Dorsolateral prefrontal cortex (tissue), 122 donors: ENCODE measurements at places on chromosomes 3 and 15. TPM values are rescaled to one million over a fixed set of nuclear protein-coding genes. Genes with fewer than 3 reads are reported as not detected.

DNA sequence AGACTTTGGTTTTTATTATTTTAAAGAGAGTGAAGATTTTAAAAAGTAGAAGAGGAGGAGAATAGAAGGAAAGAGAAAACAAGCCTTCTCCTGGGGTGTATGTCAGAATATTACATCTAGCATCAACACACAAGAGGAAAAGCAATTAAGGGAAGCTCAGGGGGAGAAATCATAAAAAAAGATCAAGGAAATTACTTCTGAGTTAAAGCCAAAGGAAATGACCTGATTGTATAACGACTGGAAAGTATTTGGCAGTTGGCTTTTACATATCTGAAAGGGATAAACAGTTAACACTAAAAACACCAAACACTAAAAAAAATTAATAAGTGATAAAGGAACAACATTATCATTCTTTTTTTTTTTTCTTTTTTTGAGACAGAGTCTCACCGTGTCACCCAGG, 58.4 kb downstream of the CPNE4 start:
- DNase-seq = no peak

DNA sequence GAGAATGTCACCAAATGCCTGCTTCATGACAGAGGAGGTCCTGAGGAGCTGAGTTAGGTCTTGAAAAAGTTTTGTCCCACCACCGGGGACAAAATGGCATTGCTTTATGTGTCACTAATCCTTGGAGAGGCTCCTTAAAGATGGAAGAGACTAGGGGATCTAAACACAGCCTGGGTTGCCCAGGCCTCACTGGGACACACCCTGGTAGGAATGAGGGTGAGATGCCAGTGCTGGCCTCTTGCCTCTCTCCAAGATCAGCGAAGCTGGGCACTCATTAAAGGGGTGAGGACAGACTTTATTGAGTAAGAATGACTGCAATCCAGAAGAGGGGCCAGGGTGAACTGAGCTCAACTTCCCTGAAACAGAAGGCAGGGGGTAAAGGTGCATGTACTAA, 58.5 kb upstream of the KLF13 start:
- DNase-seq = no peak

DNA sequence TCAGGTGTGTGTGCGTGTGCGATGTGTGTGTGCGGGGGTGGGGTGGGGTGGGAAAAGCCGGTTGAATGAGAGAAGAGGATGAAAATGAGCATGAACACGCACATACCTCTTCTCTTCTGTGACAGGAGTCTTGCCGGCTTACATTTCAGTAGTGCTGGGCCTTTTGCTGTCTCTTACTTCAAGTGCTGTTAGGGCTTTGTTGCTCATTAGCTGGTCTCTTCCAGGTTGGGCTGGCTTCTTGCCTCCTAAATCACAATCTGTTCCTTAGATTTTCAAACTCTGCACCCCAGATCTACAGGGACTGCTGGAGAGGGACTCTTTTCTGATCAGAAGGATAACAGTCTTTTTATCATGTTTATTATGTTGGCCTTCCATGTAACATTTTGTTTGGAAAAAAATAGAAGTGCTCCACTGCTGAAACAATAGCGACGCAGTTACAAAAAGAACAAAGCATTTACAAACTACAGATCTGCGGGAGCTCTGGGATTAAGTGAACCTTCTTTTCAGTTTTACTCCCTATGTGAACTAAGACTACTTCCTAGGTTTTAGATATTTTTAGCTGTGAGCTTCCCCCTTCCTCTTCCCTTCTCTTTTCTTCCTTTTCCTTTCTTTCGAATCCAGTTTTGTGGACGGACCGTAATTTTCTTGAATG, 48.5 kb downstream of the USP13 start:
- no peak for DNase-seq

GRCh38 chr3:102006812-102007485, 157.6 kb downstream of the NFKBIZ start:
- no peak for DNase-seq

- DNase-seq = peak; percentile 23
These were observed 121.3 kb upstream of the ZNF717 start for GRCh38 chr3:75906555-75907112.

GRCh38 chr3:194537732-194538247, 51.0 kb upstream of the ATP13A3 start:
- no peak for DNase-seq

- DNase-seq = no peak
These were observed 16.3 kb upstream of the SMCO1 start for GRCh38 chr3:196531418-196531817.

- DNase-seq = no peak
These were observed 62.0 kb downstream of the LMCD1 start for GRCh38 chr3:8563597-8563996.

DNA sequence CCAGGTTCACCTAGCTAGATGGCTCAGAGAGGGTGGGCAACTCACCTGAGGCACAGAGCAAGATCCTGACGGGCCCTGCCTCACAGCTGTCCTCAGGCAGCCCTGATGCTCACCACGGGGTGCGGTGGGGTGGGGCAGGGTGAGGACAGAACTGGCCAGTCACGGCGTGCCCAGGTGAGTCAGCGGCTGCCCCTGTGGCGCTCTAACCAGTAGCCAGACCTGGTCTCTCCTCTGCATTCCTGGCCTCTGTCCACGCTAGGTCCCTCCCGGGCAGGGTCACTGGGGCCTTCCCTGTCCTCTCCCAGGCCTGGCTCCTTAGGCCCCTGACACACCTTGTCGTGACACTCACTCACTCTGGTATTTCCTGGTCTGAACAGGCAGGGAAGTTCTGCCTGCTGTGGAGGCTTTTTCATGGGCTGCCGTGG, 901 bp downstream of the ALS2CL start:
- no peak for DNase-seq

- DNase-seq = no peak
These were observed 3.9 kb upstream of the ITIH3 start for GRCh38 chr3:52790741-52791140.

DNA sequence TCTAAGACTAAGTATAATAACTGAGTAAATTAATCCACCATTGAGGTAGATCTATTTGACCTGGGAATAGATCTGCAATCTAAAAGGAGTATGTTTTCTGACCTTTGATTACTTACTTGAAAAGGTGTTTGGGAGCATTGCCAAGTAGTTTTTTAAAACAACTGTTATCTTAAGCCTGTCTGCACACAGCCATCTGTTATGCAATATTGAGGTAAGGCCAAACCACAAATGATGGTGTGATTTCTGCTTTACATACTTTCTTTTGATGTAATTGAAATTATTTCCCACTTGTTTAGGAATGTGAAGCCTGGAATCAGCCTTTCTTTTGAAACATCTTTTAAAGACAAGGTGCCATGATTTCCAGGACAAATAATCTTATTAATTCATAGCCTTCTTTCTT, 274.0 kb downstream of the BBX start:
- no peak for DNase-seq

- no peak for DNase-seq
These were observed 28.2 kb upstream of the ST6GAL1 start for GRCh38 chr3:186902154-186902553.

DNA sequence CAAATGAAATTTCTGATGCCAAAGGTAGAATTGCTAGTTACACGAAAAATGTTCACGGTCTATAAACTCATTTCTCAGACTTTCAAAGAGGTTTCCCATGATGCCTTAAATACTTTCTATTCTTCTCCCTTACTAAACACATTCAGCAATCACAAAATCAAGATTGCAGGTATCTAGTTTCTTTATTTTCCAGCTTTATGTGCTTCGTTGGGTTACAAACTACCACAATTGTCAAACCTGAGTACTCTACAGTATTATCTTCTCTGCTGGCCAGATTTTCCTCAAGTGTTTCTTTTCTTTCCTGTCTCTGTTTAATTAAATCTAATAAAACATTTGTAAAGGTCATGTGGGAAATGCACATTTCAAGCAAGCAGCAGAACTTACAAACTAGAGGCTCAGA, 201.8 kb upstream of the ZNF385D start:
- DNase-seq = no peak

GRCh38 chr3:65128346-65128745, 440.5 kb upstream of the ADAMTS9 start:
- DNase-seq = no peak

- DNase-seq = no peak
These were observed 33.4 kb upstream of the CTDSPL2 start for GRCh38 chr15:44394062-44394461.

- peak; percentile 24 for DNase-seq
These were observed 52.2 kb downstream of the TP53BP1 start for GRCh38 chr15:43440721-43441281.

GRCh38 chr15:73697033-73697467, 12.9 kb downstream of the CD276 start:
- DNase-seq = peak; percentile 75

GRCh38 chr3:108242776-108243175, 20.6 kb upstream of the IFT57 start:
- no peak for DNase-seq

DNA sequence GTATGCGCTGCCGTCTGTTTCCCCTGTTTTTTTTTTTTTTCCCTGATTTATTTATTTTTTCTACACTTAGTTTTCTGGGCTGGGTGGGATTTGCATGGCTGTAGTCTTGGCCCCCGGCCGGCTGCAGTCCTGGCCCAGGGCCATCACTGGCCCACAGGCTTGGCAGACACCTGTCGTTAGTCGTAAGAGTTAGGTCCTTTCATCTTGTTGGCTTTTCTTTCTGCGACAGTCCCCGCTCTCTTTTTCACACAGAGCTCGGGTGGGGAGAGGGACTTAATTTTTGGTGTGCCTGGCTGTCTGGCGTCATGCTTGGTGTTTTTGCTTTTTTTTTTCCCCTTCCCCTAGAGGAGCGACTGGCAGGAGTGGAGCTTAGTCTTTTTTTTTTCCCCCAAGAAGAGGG, 183.4 kb downstream of the KLF13 start:
- DNase-seq = peak; percentile 23

DNA sequence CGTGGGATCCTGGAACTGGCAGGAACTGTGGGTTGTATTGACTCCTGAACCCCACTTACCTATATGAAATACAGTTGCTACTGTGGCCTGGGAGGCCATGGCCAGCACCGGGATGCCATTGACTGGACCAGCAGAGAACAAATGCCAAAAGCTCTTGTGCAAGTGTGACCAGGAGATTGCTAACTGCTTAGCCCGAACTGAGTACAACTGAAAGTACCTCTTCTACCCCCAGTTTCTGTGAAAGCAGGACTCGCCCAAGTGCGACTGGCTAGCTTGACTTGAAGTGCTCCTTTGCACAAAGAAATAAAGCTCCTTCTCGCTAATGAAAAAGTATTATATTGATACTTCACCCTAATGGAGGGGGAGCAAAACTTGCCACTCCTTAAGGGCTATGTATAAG, 101.3 kb upstream of the ATP11B start:
- DNase-seq = no peak

GRCh38 chr3:46733026-46733800, 15.5 kb upstream of the PRSS50 start:
- DNase-seq = no peak

DNA sequence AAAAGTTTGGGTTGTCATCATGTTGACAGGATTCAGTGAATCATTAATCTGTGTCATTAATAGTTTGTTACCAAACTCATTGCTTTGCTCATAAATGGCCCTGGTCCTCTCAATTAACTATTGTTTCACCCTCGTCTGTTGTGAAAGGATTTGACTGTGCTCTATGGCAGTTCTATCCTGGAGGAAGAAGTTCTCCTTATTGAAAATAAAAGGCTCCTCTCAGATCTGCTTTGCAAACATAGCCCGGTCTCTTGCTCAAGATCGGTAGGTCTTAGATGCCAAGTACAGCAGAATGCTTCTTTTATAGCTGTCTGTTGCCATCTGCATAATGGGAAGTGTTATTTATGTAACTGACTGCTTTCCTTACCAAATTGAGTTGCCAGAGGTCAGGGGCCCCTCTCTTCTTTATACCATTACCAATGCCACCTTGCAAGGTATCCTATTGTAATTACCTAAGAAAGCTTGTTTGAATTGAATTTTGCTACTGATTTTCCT, 146.5 kb downstream of the EBLN2 start:
- DNase-seq = no peak

- no peak for DNase-seq
These were observed 168.8 kb downstream of the NUP210 start for GRCh38 chr3:13251166-13251903.

DNA sequence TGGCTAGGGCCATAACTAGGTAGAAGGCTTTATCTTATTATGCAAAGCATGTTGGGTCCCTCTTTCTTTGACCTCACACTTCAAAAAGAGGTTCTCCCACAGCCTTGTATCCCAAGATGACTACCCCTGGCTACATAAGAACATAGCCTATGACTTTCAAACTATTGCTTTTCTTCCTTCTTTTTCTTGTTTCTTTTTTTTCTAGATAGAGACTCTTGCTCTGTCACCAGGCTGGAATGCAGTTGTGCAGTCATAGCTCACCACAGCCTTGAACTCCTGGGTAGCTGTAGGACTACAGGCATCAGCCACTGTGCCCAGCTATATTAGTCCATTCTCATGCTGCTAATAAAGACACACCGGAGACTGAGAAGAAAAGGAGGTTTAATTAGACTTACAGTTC, 47.2 kb downstream of the DIPK2A start:
- DNase-seq = no peak

DNA sequence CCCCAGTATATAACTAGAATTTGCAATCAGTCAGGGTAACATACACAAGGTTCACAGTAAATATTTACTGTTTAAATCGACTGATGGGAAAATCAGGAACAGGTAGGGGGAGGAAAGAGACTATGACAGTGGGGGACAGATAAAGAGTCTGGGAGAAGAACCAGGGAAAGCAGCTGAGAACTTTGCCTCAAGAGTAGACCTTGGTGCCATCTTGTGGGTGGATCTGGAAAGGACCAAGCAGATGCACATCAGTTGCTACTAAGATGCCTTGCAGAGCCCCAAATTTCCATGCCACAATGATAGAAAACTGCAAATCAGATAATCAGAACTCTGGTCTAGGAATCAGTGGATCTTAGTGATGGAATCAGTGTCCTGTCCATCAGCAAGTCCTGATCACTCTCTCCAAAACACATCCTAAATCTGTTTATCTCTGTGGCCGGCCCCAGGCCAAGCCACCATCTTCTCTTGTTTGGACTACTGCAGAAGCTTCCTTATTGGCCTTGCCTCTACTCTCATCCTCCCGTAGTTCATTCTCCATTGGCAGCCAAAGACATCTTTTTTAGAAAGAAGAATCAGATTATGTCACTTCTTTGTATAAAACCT, 62.7 kb downstream of the PDE8A start:
- DNase-seq = peak; percentile 73

DNA sequence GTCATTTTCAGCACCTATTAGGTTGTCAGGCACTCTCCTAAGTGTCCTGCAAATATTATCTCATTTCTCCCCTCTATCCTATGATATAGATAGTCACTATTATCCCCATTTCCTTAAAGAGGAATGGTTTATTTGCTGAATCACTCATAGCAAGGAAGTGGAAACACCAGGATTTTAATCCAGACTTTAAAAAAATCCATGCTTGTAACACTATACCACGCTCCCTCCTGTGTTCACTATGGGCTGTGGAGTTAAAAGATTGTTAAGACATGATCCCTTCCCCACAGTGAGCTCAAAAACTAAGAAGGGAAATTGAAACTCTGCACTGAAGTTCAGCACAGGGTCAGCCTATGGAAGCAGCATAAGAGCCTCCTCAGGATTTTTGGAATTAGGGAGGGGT, 60.2 kb downstream of the TMEM39A start:
- no peak for DNase-seq

The EFCC1 gene
- 1.4 TPM for total RNA-seq

The AGBL1 gene
- total RNA-seq = 0.48 TPM

The AHSG gene
- not detected for total RNA-seq

The GLDN gene
- total RNA-seq = 22.6 TPM

The GOLGA8G gene
- total RNA-seq = not detected

The CXCR6 gene
- not detected for total RNA-seq

The PCOLCE2 gene
- total RNA-seq = 1.5 TPM

The RASGRP1 gene
- total RNA-seq = 41.5 TPM

The UACA gene
- total RNA-seq = 14.3 TPM

The PPM1M gene
- 17.3 TPM for total RNA-seq

The SLC2A2 gene
- not detected for total RNA-seq

The SI gene
- total RNA-seq = not detected

The SEMA6D gene
- total RNA-seq = 73.8 TPM
